ENCODE measurements at places on chromosomes 11 and 22.

- no peak for DNase-seq
Observed at GRCh38 chr22:46942799-46943785, 180.6 kb downstream of the TBC1D22A start.

DNA sequence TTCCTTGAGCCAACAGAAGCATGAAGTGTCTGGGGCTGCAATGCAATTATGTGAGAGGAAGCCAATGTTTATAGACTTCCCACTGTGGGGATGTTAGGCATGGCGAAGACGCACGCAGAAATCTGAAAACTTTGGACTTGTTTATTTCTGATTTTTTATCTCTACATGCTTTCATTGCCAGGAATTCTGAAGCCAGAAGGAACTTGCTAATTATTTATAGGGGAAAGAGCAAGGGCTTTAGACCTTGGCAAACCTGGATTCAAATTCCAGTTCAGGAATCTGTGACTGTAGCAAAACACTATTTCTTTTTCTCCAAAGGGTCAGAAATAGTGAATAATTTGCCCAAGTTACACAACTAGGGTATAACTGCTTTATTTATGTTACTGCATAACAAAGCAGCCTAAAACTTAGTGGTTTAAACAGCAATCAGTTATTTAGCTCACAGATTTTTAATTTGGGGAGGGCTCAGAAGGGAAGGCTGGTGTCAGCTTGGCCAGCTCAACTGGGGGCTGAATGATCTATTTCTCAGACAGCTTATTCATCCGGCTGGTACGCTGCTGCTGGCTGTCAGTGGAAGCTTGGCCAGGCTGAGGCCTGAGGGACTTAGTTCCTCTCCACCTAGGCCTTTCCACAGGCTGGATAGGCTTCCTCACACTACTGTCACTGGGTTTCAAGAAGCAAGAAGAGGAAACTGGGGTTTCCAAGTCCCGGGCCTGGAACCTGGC lies 1.9 kb upstream of the OR6Q1 start:
- DNase-seq = no peak

GRCh38 chr22:36588285-36588684 lies 59.3 kb upstream of the EIF3D start:
- no peak for DNase-seq

DNA sequence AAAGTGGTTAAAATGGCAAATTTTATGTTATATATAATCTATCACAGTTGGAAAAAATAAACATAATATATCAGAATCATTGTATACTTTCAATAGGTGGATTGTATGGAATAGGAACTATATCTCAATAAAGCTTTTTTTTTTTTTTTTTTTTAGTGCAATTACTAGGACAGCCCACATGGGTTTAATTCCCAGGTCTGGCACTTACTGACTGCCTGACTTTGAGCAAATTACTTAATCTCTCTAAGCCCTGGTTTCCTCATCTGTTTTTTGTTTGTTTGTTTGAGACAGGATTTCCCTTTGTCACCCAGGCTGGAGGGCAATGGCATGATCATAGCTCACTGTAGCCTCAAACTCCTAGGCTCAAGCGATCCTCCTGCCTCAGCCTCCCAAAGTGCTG lies 26.1 kb upstream of the BAIAP2L2 start:
- DNase-seq = no peak

GRCh38 chr22:26599505-26599904 lies 9.6 kb upstream of the TPST2 start:
- no peak for DNase-seq

- DNase-seq = no peak
Observed at GRCh38 chr11:1942558-1943260, 4.4 kb upstream of the MRPL23 start.

DNA sequence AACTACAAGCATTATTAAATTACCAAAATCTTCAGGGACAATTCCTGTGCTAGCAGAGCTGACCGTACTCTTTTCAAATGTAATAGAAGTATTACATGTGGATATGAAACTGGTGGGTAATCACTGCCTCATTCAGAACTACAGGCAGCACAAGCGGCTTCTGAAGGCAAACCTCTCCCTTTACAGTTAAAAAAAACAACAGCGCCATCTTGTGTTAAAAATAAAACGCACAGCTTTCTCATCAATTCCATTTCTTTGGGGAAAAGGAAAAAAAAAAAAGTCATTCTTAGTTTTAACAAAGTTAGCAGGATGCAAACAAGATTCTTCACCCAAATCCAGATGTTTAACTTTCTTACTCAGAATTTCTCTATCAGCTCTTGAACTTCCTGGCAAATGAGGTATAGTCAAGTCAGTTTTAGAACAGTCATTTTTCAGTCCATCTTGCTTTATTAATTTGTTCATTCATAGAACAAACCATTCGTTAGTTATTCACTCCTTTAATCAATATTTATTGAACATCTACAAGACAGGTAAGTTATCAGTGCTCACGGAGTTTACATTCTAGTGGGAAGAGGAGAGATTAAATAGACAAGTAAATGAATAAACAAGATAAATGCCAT lies 331.8 kb upstream of the MPPED2 start:
- peak; percentile 3 for DNase-seq

- peak; percentile 25 for DNase-seq
Observed at GRCh38 chr11:87097582-87097981, 59.8 kb downstream of the TMEM135 start.

DNA sequence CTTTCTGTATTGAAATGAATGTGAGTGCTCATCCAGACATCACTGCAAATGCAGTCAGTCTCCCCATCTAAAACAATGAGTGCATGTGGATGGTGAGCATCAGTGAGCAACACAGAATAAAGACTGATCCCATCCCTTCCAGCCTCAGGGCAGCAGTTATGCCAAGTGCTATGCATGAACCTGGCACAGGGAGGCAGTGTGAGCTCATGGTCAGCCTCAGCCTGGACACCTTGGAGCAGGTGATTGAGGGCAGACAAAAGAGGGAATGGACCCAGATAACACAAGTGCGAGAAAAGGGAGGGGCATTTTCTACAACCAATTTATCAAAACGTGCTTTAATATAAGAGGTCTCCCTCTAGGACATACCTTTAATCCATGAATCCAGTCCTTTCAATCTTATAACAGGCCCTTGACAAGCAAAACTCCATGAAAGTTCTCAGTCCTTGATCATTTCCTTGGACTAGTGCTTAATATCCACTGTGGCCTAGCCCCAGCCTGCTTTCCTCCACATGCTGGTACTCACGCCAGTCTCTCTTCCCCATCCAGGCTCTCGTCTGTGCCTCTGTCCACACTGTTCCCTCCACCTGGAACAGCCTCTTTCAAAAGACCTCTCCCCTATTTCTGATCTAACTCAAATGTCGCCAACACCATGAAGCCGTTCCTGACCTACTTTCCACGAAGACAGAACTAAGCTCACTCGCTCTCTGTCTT lies 50.5 kb upstream of the LRRC55 start:
- DNase-seq = no peak

DNA sequence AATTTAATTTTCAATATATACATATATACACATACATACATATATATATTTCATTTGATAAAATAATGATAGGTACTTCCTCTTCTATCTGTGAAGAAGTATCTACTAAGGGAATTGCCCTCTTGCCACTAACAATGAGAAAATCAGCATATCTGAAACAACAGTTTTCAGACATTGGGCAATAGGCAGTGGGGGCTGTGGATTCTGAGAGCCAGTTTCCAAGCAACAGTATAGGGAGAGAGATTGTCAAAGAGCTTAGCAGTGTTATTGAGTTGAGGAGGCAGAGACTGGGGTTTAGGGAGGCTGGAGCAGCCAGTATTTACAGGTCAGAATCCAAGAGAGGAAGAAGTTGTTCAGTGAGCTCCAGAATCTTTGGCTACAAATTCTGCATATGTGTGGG lies 119.3 kb downstream of the ARFGAP2 start:
- DNase-seq = no peak

DNA sequence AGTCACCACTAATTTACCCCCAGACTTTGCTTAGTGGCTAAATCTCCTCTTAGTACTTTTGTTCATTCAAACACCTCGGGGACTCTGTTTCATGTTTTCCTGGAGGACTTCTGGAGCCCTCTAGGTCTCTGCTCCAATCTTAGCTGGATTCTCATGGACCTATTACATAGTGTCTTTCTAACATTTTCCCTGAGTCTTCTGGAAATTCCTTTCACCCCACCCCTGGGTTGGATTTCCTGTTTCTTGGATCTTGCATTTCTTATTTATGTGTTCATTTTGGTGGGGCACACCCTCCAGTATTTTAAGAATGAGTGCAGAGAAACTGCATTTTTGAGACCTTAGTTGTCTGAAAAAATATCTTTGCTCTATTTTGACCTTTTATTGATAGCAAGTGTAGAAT lies 220.1 kb downstream of the BLID start:
- no peak for DNase-seq

DNA sequence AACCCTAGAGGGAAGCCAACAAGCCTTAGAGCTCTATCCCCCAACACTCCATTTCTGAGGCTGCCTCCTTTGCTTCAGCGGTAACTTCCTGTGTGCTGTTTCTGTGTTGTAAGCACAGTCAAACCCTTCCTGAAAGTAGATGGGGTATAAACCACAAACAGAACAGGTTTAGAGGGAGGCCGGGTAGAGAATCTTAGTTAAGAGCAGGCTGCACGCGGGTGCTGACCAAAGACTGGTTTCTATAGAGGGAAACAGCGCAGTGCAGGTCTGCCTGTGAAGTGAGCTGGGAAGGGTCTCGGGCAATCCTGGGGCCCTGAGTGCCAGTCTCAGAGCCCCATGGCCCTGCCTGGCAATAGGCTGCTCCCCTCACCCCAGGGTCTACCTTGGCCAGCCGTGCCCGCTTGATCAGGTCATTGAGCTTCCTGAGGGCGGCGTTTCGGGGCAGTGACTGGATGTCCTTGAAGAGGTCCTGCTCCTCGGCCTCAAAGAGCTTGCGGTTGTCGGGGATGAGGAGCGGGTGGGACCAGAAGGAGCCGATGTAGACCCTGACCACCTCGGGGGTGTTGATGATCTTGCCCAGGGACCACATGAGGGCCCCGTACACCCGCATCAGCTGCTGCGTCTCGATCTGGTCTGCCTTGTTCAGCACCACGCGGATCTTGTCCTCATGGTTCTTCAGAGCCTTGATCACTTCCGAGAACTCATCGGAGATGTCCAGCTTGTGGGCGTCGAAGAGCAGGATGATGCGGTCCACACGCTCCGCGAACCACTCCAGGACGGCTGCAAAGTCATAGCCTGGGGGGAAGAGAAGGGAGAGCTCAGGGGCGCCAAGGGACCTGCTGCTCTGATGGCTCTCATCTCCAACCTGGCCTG lies 15.3 kb upstream of the CDC42BPG start:
- no peak for DNase-seq

GRCh38 chr22:35961480-35962295 lies 66.9 kb downstream of the RBFOX2 start:
- DNase-seq = peak; percentile 97

GRCh38 chr11:130773244-130773820 lies 142.9 kb downstream of the SNX19 start:
- DNase-seq = no peak

DNA sequence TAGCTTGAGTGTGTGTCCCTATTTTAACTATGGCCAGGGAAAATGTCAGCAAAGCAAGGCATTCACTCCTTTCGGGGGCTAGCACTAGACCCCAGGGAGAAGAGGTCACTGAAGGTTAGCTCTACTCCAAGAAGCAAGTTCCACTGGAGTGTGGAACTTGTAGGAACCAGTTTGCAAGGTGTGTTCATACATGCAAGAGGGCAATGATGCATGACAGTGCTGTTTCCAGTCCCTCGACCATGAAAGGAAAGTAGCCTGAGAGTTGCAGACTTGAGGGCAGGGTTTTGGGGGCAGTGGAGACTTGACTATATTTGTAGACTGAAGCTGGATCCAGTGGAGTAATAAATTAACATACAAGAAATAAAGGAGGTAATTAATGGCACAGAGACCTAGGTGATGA lies 21.6 kb upstream of the SLC36A4 start:
- no peak for DNase-seq

DNA sequence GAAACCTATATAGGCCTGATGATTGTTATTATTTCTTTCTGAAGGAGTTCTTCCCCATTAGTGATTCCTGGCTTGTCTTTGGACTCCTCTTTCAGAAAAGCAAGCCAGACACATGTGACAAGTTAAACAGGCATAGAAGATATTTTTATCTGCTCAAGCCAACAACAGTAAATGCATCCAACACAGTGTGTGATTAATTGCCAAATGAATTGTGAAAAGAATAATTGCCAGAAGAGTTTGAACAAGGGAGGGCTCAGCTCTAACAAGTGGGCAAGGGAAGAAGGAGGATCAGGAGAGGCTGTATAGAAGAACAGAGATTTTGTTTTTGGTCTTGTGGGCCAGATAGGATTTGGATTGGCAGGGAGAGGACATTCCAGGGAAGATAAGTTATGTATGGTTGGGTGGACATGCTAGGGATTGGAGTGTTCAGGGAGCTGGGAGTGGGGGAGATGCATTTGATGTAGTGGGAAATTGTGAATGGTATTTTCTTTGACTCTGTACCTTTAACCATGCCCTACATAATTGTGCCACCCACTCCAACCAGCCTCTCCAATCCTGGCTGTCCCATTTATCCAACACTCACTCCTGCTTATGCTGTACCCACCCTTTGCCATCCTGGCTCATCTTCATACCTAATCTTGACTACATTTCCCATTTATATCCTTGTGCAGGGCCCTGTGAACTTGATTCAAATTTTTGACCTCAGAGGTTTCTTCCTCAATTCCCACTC lies 172.8 kb downstream of the RRAS2 start:
- DNase-seq = no peak

DNA sequence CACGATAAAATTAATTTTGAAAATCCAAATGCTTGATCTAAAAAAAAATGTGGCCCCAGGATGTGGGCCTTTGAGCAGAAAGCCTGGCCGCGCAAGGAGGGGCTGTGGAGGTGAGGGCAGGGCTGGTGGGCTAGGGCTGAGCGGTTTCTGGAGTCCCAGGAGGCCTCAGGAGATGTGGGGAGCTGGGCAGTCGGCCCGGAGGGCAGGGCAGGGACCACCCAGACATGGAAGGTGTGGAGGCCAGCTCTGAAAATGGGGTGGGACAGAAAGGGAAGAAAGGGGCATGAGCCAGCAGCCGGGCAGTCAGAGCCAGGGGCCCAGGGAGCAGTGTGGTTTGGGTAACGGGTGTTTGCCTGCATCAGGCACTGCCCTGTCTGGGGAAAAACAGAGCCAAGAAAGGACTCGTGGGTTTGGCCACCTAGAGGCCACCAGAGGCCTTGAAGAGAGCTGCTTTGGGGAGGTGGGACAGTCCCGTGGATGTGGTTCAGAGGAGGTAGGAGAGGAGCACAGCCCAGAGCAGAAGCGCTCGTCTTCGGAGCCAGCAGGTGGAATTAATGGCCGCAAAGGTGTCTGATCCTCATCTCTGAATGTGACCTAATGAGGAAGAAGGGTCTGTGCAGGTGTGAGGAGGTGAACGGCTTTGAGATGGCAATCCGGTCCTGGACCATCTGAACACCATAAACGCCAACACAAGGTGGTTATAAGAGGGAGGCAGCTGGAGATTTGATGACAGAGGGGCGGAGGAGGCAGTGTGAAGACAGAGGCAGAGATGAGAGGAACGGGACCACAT lies 50.2 kb downstream of the IGF2 start:
- DNase-seq = no peak

DNA sequence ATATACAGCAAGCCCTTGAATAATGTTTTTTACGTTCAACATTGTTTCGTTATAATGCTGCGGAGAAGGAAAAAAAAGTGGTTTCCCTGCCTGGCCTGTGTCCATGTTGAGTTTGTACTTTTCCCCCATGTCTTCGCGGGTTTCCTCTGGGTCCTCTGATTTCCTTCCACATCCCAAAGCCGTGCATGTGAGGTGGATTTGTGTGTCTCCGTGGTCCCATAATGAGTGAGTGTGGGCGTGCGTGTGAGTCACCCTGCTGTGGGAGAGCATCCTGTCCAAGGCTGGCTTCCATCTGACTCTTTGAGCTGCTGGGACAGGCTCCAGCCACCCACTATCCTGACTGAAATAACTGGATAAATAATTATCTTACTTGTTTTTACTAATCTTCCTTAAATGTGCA lies 29.6 kb upstream of the SNX19 start:
- DNase-seq = no peak
